Amniotic stem cell (primary cell): ENCODE measurements at places on chromosomes 13 and 19.

DNA sequence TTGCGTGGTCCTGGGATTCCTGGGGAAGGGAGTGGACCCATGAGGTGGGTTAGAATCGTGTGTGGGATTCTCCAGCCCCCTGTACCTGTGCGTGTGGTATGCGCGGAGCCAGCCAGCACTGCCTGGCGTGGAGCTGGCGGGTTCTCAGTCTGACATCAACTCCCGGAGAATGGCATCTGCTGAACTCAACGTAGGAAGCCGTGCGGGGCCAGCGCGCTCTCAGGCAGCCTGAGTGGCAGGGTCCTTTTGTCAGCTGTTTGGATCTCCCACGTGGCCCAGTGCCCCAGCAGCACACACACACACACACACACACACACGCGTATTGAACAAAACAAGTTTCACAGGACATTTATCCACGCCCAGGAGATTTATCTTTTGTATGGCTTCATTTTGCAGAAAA is 28.1 kb downstream of the ATP4B start:
- no peak for DNase-seq

GRCh38 chr13:59950266-59950665 is 213.5 kb downstream of the DIAPH3 start:
- no peak for DNase-seq

DNA sequence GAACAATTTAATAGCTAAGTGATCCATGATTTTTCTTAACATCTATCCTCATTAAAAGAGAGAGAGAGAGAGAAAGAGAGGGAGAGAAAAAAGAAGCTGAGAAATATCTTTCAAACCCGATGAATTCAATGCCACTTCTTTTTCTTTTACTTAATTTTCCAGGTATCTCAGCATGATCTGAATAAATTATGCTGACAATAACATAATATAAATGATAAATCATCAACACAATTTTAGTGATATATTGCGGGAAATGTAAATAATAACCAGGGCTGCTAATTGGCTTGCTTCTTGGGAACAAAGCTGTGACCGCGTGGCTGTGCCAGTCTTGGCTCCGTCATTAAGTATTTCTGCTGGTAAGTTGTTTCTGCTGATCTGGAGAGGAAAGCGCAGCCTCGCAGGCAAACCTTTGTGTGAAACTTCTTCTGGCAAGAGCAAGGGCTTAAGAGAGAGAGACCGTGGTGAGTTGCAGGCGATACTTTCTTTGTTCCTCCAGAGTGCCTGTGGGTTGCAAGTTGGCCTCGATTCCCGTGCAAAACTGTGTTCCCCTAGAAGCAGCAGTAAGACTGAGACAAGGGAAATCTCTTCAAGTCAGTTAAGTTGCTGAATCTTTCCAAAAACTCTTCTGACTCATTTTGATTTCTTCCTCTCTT is 489.1 kb upstream of the TSHZ3 start:
- DNase-seq = no peak

DNA sequence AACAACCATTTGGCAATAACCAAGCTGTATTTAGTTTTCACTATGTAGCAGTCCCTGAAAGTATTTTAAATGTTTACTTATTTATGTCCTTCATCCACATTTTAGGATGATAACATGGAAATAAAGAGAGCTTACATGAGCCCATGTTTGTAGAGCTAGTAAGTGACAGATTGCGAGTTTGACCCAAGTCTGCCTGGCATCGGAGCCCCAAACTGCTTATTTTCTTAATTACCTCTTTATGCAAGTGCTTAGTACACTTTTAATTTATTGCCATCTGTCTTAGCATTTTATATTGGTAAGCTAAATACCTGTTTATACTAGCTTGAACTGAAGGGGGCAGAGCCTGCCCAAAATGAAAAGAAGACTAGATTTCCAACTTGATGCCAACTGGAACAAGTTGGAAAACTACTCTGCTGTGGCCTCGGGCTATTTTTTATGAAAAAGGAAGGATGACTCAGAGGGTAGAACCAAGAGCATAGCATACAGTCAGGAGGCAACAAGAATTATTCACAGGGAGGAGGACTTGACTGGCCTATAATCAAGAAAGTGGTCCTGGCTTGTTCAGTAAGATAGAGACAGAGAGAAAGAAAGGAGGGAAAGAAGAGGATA is 150.2 kb downstream of the NDFIP2 start:
- peak; percentile 93 for DNase-seq

DNA sequence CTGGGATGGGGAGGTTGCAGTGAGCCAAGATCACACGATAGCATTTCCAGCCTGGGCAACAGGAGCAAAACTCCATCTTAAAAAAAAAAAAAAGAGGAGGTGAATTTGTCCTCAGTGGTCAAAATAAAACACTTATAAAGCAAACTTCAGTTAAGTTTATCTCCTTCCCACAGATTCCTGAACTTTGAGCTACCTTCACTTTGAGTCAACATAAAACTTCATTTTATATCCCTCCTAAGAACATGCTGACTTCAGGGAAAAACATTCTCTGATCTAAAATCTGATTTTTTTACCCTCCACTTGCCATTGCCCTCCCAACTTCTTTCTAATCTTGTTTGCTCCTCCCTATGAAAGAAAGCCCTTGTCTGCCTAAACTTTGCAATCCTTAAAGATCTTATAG is 59.0 kb downstream of the ZNF429 start:
- no peak for DNase-seq

DNA sequence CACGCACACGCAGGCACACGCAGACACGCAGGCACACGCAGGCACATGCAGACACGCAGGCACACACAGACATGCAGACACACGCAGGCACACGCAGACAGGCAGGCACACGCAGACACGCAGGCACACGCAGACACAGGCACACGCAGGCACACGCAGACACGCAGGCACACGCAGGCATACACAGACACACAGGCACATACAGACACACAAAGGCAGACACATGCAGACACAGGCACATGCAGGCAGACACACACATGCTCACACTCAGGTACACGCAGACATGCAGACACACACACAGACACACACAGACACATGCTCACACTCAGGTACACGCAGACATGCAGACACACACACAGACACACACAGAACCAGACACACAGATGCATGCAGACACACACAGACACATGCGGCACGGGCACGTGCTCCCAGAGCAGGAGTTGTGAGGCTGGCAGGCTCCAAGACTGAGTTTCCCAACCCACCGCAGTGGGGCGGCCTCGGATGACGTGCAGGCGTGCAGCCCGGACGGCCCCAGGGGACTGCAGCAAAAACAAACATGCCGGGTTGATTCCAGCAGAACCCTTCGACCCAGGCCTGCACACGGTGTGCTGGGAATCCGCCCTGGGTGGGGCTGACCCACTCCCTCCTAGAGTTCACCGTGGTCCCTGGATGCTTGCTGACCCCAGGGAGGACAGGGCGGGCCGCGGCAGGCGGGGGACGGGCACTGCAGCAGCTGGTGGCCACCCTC is 100.0 kb downstream of the GADD45B start:
- no peak for DNase-seq

- no peak for DNase-seq
These were observed 1.1 kb downstream of the LNX2 start for GRCh38 chr13:27619093-27619727.

DNA sequence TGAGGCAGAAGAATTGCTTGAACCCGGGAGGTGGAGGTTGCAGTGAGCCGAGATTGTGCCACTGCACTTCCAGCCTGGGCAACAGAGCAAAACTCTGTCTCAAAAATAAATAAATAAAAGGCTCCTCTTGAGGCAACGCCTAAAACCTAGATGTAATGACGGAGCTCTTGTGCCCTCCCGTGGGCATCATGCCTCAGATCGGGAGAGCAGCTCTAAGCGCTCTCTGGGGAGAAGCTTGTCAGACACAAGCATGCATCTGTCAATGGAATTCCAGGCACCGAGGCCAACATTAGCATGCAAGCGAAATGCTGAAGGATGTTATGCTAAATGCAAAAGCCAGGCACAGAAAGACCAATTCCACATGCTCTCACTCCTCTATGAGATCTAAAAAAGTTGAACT is 45.6 kb upstream of the MRI1 start:
- peak; percentile 34 for DNase-seq

DNA sequence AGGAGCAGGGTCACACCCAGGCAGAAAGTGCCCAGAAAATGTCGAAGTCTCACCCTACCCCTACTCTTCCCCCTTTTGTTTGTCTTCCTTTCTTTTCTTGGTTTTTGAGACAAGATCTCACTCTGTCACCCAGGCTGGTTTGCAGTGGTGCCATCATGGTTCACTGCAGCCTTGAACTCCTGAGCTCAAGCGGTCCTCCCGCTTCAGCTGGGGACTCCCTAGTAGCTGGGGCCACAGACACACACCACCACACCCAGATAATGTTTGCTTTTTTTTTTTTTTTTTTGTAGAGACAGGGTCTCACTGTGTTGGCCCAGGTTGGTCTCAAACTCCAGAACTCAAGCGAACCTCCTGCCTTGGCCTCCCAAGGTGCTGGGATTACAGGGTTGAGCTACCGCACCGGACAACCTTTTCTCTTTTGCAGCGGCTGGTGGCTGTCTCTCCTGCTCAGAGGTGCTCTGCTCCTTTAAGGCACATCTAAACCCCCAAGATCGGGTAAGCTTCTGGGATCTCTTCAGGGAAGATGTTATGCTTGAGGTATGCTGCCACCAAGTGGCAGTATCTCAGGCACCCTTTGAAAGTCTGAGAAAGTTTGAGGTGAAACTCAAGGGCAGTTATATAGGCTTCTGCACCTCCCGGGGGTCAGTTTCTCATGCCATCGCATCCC is 22.4 kb upstream of the EBI3 start:
- DNase-seq = no peak

- no peak for DNase-seq
These were observed 55.2 kb downstream of the VWA8 start for GRCh38 chr13:41905600-41906254.

GRCh38 chr19:35944556-35944955 is 8.4 kb downstream of the LRFN3 start:
- no peak for DNase-seq

- no peak for DNase-seq
These were observed 2.3 kb downstream of the ZNF714 start for GRCh38 chr19:21084343-21084742.

DNA sequence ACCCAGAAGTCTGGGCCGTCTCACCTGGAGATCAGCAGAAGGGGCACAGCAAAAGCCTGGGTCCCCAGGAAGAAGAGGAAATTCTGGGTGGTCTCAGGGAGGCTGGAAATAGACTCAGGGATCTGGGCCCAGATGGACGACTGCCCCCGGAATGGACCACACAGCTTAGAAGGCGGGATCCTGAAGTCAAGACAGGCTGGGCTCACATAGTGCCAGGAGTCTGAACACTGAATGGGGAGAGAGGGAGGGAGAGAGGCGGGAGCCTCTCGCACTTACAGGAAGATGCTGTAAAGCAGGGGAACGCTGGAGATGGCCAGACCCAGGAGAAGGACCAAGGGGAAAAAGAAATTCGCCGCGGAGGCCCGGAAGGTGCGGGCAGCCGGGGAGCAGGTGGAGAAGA is 1.3 kb upstream of the LENG1 start:
- no peak for DNase-seq

- DNase-seq = no peak
These were observed 12.0 kb downstream of the FTL start for GRCh38 chr19:48977061-48977460.

DNA sequence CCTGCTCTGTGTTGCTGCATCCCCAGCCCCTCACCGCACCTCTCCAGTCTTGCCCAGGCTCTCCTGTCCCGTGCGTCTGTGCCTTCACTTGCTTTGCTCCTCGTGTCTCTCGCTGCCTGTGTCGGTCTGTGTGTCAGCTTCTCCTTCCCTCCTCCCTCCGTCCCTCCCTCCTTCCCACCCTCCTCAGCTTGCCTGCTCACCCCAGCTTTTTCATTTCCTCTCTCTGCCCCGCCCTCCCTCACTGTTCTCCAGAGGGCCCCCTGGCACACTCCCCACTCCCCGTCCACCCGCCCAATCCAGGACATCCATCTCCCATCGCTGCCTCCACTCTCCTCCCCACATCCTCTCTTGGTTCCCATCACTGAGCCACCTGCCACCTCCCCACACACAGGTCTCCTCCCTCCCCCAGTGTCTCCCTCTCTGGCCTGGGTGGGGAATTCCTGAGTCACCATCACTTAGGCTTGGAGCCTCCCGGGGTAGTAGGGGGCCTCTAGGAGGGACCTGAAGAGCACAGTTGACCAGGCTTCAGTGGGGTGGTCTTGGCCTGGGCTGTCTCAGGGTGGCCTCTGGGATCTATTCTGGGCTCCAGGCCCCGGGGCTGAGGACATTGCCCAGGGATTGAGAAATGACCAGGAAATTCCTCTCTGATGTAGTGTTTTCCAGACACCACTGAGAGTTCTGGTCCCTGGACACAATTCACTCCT is at the start of gene PTGIR:
TSS of gene PTGIR (minus strand) at position 132 of the 704 bp plus-strand sequence. CDS start 864 bp downstream, outside the sequence.
- no peak for DNase-seq

DNA sequence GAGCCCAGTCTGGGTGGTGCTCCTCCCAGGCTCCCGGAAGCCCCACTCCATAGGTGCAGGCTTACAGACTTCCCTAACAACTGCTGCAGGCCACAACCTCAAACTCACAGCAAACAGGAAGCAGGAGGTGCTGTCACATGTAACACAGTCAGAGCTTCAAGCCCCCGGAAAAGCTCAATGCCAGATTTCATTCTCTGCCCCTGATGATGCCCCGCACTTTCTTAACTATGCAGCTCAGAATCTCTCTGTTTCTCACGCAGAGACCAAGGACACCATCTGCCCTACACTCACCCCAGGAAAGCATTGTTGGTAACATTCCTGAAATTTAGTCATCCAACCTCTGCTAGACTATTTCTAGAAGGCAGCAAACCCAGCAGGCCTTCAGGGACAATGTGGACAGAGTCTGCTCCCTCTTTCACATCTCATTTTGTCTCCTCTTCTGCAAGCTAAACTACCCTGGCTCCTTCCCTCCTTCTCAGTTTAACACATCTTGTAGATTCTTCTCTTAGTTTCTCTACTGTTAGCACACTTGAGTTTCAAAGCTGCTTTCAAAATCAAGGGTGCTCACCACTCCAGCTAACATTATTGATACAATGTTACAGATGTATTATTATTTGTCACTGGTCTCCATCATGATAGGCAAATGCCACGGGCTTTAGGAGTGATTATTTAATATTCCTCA is 162.5 kb downstream of the KCTD12 start:
- peak; percentile 69 for DNase-seq

DNA sequence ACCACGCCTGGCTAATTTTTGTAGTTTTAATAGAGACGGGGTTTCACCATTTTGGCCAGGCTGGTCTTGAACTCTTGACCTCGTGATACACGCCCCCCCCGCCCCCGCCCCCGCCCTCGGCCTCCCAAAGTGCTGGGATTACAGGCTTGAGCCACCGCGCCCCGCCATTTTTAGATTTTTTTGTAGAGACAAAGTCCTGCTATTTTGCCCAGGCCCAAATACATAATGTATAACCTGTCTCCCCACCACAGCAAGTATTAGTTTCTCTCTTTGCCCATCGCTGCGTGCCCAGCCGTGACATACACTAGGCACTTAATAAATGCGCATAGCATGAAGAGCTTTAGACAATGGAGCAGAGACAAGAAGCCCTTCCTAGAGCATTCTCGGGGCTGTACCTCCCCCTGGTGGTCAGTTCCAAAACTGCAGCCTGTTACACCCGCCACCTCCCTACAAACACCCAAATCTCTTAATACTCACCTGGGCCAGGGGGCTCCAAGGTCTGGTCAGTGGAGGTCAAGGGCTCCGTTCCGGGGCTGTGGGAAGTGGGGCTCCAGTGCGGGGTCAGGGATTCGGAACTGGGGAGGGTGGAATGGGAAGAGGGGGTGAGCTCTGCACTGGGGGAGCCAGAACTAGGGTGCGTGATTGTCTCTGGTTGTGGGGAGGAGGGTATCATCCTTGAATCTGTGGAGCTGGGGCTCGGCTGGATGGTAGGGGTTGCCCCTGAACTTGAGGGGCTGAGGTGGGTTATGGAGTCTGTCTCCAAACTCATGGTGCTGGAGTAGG is 22.5 kb downstream of the IQCN start:
- DNase-seq = no peak

- no peak for DNase-seq
These were observed 233.4 kb upstream of the SPRY2 start for GRCh38 chr13:80574113-80574850.

GRCh38 chr13:31227870-31228269 is 28.1 kb downstream of the B3GLCT start:
- DNase-seq = no peak
